ENCODE measurements at places on chromosomes 13 and 19.

- DNase-seq, result no peak
Measured at GRCh38 chr13:35260316-35260715, 216.2 kb downstream of the MAB21L1 start.

DNA sequence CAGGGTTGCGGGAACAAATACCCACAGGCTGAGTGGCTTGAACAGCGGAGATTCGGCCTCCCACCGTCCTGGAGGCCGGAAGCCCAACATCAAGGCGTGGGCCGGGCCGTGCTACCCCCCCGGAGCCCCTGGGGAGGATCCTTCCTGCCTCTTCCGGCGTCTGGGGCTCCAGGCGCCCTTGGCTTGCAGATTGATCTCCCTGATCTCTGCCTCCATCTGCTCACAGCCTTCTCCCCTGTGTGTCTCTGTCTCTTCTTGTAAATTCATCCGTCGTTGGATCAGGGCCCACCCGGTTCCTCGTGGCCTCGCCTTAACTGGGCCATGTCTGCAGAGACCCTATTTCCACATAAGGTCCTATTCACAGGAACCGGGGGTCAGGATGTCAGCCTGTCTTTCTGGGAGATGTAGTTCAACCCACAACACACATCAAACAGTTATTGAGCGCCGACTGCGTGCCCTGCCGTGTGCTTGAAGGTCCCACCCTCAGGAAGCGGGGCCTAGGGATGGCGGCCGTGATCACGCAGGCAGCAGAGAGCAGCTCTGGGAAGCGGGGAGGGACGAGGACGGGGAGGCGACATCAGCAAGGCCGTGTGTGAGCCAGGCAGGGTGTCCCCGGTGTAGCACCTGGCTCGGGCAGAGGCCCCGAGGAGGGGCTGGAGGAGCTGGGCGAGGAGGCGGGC lies 21.3 kb downstream of the HCN2 start:
- DNase-seq, result no peak

GRCh38 chr13:111093634-111094033 lies 21.5 kb upstream of the ARHGEF7 start:
- no peak for DNase-seq

- no peak for DNase-seq
Measured at GRCh38 chr19:58474291-58474996, 1.7 kb upstream of the ZNF446 start.

DNA sequence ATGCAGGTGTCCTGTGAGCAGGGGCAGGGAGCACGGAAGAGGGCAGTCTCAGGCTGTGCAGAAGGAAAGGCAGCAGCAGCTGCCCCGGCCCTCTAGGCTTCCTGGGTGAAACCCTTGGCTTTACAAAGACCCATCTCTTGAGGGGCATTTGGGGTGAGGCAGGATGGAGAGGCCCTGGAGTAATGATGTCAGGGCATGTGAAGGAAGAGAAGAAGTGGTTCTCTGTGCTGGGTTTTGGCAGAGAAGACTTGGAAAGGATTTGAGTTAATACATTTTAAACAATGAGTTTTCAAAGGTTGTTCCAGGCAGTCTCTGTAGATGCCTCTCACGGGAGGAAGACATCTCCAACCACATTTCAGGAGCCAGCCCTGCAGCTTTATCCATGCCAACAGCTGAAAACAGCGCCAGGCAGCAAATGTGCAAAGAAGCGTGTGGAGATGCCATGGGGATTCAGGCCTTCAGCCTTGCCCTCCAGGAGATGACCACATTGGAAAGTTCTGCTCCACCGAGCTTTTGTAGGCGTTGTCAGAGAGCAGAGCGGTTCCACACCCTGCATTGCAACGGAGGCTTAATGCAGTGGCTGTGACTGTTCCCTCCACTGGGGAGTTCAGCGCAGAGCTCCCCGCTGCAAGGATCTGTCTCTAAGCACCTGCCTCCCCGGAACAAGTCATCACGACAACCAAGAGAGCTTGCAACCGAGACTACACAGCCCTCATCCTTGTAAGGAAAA lies 322.8 kb downstream of the UQCRFS1 start:
- no peak for DNase-seq

DNA sequence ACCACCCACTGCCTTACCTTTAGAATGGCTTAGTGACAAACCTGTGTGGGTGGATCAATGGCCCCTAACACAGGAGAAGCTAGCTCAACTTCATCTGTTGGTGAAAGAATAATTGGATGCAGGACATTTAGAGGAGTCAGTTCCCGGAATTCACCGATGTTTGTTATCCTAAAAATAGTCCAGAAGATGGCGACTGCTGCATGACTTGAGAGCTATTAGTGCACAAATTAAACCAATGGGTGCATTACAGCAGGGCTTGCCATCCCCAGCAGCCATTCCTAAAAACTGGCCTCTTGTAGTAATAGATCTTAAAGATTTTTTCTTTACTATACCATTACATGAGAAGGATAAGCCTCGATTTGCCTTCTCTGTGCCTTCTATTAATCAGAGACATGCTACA lies 46.8 kb upstream of the ZNF726 start:
- no peak for DNase-seq

- no peak for DNase-seq
Measured at GRCh38 chr19:41350735-41351338, 2.9 kb downstream of the TGFB1 start.

DNA sequence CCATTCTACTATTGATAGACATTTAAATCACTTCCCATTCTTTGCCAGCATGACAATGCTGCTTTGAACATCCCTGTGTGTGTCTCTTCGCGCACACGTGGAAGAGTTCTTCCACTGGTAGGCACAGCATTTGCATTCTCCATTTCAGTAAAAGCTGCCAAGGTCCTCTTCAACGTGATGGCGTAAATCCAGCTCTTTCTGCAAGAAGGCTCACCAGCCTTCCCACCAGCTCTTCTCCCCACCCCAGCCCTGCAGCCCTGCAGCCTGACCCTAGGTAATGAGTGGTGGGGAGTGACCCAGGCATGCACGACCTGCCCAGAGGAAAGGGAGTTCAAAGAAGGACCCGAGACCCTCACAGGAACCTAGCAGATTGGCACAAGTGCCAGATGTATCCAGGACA lies 31.7 kb upstream of the FFAR2 start:
- DNase-seq, result no peak

GRCh38 chr19:3684817-3685410 lies 15.4 kb downstream of the PIP5K1C start:
- DNase-seq, result no peak

DNA sequence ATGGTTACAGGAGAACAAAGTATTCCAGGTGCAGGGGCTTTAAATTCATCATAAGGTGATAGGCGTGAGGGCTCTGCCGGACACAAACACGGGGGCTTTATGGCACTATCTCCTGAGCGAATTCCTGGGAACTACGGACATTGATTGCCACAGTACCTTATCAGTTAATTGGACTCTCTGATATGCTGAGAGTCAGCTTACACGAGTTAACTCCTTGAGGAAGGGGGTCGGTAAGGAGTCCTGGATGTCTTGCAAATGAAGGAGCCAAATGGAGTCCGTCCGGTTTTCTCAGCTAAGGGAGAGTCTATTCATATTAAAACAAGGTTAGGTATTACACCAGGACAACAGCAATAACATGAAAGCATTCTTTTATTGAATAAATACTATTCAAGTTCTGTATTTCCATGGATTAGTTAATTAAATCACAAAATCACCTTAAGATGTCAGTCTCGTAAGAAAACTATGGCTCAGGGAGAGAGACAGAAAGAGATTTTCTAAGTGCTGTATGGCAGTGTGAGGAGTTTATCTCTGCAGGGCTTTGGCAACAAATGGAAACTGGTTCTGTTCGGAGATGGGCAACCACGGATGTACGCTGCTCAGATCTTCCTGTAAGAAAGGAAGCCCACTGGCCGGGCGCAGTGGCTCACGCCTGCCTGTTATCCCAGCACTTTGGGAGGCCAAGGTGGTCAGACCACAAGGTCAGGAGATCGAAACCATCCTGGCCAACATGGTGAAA lies 26.2 kb upstream of the HIF3A start:
- DNase-seq, result no peak

GRCh38 chr13:39804332-39805210 lies 149.1 kb downstream of the COG6 start:
- DNase-seq, result no peak

GRCh38 chr13:104086759-104087158 lies 1020.5 kb upstream of the SLC10A2 start:
- no peak for DNase-seq

GRCh38 chr13:114199954-114200353 lies 20.9 kb downstream of the CFAP97D2 start:
- DNase-seq, result no peak

DNA sequence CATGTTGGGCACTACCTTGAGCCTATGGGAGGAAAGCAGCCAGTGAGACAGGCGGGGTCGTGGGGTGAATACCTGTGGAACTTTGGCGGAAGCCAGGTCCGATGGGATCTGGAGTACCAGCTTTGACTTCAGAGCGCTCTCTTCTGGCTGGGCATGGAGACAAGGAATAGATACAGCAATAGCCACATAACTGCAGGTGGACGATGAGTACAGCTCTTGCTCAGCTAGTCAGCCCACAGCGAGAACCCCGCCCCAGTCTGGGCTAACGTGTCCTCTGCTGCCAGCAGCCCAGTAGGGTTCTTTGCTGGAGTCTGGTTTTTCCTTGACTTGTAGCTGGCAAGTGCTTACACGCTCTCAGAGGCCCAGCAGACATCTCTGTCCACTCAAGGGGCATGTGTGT lies 83.4 kb downstream of the SIPA1L3 start:
- no peak for DNase-seq

GRCh38 chr13:26693749-26694463 lies 66.7 kb downstream of the GPR12 start:
- DNase-seq, result no peak

GRCh38 chr13:26022538-26023292 lies 29.1 kb downstream of the SHISA2 start:
- DNase-seq, result no peak

GRCh38 chr13:39273953-39274738 lies 235.9 kb downstream of the NHLRC3 start:
- no peak for DNase-seq

DNA sequence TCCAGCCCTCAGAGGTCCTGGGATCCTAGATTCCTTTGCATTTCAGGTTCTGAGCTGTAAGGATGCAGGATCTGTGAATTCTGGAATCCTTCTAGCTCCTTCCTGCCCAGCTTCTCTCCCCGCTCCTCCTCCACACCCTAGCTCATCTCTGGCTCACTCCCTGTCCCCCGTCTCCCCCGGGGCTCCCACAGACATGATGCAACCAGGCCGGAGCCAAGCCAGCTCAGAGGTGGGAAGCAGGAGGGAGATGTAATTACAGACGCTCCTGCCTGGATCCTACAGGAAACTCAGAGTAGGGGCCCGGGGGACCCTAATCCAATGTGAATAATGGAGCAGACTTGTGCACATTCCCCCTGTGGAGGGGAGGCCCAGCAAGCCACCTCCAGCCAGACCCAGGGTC lies 4.5 kb downstream of the GNG8 start:
- DNase-seq, result no peak

DNA sequence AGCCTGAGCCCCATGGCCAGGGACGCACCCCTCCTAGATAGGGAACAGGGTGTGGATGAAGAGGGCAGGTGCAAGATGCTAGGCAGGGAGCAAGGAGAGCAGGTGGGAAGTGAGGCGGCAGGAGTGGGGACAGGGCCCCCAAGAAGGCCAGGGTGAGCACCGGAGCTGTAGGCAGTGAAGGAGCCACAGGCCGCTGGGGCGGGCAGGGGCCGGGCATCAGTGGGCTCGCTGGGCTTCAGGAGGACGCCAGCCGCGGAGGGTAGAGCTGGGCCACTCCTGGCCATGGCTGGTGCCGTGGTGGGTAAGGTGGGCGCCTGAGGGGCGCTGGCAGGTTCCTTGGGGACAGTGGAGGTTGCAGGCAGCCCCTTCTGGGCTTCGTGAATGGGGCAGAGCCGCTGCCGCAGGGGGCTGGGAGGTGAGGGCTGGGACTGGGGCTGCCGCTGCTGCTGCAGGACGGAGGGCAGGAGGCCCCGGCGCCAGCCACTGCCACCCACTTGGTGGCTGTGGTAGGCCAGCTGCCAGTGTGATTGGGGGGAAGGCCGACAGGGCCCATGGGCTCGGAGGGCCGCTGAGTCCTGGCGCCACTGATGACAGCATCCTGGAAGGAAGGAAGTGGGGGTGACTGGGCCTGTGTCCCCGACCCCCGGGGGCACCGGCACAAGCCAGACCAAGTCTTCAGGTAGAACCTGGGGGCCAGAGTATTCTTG lies 2.1 kb downstream of the NKPD1 start:
- DNase-seq, result no peak

GRCh38 chr13:53068585-53069520 lies 40.2 kb downstream of the OLFM4 start:
- no peak for DNase-seq

- no peak for DNase-seq
Measured at GRCh38 chr13:100899720-100900316, 225.2 kb upstream of the TMTC4 start.

DNA sequence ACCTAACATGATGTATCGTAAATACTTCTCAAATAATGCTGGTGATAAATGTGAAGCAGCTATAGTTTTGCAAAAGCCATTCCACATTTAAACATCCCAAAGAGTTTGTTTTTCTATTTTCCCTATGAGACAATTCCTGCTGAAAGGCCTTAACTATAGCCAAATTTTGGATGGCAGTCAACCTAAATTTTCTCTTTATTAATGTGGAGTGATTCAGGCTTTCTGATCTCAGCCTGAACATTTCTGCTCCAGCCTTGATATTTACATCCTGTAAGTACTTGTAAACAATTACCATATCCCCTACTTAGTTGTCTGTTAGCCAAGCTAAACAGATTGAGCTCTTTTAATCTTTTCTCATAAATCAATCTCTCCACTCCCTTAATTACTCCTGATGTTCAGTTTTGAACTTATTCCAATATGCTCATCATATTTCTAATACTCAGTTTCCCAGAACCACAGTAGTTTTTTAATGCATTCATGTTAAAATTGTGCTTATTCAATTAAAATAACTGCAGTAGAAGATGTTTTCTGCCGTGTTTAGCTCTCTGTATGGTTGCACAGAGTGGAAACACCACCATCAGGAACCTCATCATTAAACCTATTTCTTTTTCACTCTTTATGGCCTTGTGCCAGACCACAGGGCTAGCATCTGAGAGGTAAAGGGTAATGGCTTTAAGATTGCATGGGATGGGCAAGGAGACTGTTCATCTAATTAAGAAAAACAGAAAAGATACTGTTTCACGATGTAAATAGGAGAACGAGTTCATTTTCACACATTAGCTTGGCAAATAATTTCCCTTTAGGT lies 1235.2 kb upstream of the SLC10A2 start:
- no peak for DNase-seq

DNA sequence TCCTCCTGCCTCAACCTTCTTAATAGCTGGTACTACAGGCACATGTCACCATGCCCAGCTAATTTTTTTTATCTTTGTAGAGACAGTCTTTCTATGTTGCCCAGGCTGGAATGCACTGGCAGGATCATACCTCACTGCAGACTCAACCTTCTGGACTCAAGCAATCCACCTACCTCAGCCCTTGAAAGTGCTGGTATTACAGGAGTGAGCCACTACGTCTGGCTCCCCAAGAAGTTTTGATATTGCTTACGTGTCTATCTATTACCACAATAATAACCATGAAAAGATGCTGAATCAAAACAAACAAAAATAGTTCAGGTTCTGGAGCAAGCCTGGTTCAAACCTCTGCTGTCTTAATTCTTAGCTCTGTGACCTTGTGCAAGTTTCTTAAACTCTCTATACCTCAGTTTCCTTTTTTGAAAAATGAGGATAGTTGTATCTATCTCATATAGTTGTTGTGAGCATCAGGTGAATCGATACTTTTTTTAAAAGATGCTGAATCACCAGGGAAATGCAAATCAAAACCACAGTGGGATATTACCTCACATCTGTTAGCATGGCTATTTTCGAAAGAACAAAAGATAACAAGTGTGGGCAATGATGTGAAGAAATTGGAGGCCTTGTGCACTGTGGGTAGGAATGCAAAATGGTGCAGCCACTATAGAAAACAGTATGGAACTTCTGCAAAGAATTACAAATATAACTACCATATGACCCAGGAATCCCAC lies 19.0 kb upstream of the LEUTX start:
- DNase-seq, result no peak

Data from left renal cortex interstitium (tissue), 4 donors.